HEK293T (cell line): ENCODE measurements at places on chromosomes 1 and 21.

DNA sequence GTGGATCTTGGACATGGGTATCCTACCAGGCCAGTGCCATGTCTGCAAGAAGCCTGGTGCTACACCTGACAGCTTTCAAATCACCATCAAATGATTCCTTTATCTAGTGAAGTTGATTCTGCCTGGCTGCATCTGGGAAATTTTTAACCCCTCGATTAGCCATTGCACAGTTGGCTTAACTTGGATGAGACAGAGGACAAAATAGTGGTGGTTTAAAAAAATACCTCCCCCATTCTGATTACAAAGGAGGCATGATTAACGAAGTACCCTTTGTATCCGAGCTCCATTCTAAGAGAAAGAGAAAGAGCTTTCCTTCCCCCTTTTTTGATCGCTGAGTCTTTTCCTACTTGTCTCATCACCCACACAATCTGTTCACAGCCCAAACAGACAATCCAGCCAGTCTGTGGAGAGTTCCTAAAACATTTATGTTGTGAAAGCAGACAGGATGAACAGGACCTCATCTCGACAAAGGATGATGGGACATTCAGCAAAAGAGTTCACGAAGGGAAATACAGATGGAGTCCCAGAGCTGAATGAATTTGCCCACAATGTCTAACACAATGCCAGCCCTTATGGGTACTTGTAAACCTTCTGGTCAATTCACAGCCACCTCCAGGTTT, 20.5 kb downstream of the WLS start:
- DNase-seq: no peak

- no peak for DNase-seq
These were observed 28.5 kb downstream of the SKI start for GRCh38 chr1:2256435-2257244.

DNA sequence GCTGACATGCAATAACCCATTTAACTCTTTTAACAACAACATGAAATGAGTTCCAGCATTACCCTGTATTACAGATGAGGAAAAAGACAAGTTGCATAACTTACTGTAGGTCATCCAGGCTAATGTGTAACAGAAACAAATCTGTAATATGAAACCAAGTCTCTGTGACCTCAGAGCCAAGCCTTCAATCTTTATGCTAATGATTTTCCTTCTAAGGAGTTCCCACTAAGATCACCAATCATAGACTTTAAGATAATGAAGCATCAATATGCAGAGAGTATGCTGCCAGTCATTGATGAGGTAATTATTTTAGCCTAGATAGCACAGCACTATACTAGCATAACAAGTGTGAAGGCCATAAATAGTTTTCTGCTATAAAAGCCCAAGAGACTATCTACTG, 35.6 kb upstream of the RNPC3 start:
- peak; percentile 8 for DNase-seq

DNA sequence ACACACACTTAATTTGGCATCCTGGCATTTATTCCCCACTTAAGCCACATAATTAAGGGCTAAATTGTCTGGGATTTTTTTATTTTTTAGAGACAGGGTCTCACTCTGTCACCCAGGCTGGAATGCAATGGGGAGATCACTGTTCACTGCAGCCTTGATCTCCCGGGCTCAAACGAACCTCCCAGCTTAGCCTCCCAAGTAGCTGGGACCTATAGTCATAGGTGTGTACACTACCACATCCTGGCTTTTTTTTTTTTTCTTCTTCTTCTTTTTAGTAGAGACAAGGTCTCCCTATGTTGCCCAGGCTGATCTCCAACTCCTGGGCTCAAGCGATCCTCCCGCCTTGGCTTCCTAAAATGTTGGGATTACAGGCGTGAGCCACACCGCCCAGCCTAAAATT, 24.2 kb downstream of the ZZZ3 start:
- DNase-seq: no peak

DNA sequence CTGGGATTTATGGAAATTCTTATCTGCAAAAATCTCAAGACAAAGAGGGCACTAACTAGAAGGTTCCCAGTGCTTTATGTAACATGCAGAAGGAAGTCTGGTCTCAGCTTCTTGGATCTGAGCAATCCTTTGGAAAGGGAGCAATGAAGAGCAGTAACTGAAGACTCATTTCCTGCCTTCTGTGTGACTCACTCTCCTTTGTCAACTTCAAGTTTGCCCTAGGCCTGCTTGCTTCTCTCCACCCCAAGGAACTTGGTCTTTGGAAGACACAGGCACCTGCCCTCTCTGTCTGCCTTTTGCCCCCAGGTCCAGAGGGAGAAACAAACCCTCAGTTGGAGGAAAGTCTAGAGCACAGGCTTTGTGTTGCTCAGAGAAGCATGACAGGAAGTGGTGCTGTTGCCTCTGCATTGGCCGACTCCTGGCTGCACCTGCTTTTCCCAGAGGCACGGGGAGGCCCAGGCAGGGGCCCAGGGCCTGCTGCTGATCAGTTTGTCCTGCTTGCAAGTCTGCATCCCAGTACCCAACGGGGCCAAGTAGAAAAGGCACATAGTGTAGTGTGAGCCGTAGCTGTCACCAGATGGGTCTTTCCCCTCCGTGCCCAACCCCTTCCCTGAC, 137.2 kb downstream of the DHRS3 start:
- no peak for DNase-seq

- DNase-seq: no peak
These were observed 8.3 kb downstream of the NFYC start for GRCh38 chr1:40699787-40700186.

GRCh38 chr1:221162939-221163338, 283.7 kb downstream of the HLX start:
- no peak for DNase-seq

DNA sequence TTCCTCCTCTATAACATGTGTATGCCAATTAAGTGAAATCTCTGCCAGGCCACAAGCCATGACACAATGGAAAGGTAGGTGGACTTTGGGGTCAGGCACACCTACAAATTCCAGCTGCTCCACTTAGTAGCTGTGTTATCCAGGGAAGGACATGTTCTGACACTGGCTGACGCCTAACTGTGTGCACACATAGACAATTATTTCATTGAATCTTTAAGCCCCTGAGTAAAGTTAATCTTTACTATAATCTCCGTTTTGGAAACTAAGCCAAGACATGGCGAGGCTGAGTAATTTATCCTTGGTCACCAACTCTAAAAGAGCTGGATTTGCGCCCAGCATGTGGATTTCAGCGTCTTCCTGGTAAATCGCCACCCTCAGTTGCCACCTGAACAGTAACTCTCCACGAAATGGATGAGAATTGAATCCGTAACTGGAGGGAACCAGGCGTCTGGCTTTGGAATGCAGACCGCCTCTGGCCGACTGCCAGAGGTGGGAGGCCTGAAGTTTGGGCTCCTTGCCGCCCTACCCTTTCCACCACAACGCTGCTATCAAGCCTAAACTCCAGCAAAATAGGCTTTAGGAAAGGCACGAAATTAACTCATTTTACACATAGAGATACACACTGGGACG, 888 bp upstream of the SNRPE start:
- peak; percentile 19 for DNase-seq

- DNase-seq: no peak
These were observed 583 bp upstream of the RNF223 start for GRCh38 chr1:1074631-1075147.

DNA sequence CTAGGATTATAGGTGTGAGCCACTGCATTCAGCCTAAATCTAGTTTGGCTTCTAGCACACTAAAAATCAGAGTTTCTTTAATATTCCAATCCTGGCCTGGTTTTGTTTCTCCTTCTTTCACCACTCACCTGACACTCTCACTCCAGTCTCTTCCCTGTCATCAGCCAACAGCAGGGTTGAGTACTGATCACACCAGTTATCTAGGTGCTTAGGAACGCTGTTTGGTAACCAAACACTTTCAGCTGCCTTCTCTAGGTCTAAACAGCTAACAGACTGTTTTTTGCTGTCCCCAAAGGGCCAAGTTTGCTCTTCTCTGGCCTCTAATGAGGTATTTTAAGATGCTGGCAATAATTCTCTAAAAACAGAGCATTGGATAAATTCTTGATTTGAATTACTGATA, 17.7 kb upstream of the FRRS1 start:
- DNase-seq: no peak

- no peak for DNase-seq
These were observed 42.1 kb downstream of the CAMK2N1 start for GRCh38 chr1:20443703-20444586.

- DNase-seq: no peak
These were observed 90.7 kb upstream of the WLS start for GRCh38 chr1:68322837-68323687.

DNA sequence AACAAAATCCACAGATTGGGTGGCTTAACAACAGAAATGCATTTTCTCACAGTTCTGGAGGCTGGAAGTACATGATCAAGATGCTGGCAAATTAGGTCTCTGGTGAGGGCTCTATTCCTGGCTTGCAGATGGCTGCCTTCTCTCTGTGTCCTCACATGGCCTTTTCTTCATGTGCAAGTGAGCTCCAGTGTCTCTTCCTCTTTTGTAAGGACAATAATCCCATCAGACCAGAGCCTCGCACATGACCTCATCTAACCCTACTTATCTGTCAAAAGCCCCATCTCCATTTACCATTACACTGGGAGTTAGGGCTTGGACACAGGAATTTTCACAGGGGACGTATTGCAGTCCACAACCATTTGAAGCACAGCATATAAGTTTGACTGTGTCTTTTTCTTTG, 181.6 kb downstream of the NEGR1 start:
- no peak for DNase-seq

- no peak for DNase-seq
These were observed 14.6 kb upstream of the C1orf146 start for GRCh38 chr1:92203105-92203504.

GRCh38 chr1:119964673-119965363, 68.5 kb upstream of the ADAM30 start:
- no peak for DNase-seq

GRCh38 chr1:89615676-89616598, 17.0 kb upstream of the LRRC8C start:
- DNase-seq: peak; percentile 28

DNA sequence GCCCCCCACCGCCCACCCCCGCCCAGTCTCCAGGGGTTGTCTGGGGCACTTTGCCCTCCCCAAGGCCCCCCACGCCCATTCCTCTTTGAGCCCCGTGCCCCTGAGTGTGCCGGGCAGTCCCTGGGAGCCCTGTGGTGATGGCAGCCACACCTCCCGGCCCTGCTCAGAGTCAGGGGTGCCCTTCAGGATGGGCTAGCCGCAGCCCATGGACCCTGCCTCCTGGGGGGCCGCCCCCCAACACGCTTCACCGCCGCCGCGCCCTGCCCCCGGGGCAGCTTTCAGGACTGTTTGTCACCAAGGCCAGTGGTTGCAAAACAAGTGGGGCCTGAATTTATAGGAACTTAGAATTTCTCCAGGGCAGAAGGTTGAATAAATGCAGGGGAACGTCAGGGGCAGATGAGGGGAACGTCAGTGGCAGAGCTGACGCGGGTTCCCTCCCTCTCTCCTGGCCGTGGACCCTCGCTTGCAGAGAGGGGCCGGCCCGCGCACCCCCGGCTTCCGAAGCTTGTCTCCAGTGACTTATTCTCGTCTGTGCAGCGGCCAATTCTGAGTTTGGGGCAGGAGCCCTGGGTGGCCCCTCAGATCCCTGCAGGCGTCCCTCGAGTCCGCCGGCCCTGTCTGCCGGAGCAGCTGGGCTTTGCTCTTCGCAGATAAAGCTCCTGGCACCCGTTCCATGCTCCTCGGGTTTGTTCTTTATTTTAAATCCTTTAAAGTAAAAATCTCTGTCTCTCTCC, 41.2 kb upstream of the ADARB1 start:
- DNase-seq: no peak

DNA sequence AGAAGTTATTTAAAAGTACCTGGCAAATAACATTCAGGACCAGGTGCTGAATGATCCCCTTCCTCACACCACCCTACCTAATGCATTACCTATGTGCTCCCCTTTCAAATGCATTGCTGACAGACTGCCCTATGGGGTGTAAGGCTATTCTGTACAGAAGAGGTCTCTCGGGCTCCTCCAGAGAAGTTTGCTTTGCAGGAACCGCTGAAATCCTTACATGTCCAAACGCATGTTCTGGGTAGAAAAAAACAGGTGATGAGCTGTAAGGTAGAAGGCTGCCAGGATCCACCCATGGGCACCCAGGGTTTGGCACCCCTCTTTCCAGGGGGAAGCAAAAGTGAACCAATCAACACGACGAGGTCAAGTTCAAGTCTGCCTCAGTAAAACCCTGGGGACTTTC, 58.3 kb upstream of the TARBP1 start:
- DNase-seq: no peak

GRCh38 chr1:51973587-51974474, 16.7 kb downstream of the RAB3B start:
- no peak for DNase-seq

- DNase-seq: no peak
These were observed 1.7 kb downstream of the PTGFR start for GRCh38 chr1:78492386-78492950.

- no peak for DNase-seq
These were observed 47.1 kb downstream of the CFH start for GRCh38 chr1:196698993-196699392.

- no peak for DNase-seq
These were observed 49.6 kb upstream of the HOOK1 start for GRCh38 chr1:59765011-59765730.

DNA sequence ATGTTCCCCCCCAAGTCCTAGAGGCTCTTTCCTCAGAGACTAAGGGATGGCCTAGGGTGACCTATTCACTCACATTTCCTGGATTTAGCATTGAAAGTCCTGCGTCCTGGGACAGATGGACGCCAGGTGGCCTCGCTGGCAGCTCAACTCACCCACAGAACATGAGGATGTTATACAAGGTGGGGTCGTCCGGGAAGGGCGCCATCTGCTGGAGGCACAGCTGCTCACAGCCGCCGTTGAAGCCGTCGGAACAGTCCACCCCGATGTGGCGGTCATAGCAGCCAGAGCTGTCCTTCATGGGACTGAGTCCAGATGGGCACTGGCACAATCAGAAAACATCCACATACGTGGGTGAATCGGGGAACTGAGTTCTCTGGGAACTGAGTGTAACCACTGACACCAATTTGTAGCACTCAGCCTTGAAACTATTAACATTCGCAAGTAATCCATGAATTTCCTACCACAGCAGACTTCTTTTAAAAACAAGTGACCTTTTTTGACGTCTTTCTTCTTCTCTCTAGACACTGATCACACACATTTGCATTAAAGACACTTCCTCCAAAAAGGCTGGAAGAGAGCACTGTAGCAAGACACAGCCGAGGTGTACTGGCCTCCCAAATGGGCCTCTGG, 215.4 kb downstream of the ASTN1 start:
- peak; percentile 86 for DNase-seq

DNA sequence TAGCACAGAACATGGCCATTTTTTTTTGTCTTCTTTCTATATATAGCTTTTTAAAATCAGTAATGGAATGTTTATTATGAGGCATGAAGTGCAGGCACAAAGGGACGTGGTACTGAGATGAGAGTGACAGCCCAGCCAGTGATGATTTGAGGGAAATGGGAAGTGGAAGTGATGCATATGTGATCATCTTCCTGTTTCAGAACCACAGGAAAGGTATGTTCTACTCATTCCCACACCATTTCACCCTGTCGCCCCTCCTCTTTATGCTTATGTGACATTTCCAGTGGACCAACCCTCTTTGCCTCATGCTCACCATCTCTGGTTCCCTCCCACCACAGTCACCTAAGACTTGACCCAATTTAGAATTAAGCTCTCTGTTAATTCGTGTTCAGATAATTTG, 24.3 kb downstream of the PTGS2 start:
- no peak for DNase-seq
